ENCODE measurements at places on chromosomes 2 and 18.

- DNase-seq = no peak
Observed at GRCh38 chr18:10421859-10422258, 32.6 kb upstream of the APCDD1 start.

DNA sequence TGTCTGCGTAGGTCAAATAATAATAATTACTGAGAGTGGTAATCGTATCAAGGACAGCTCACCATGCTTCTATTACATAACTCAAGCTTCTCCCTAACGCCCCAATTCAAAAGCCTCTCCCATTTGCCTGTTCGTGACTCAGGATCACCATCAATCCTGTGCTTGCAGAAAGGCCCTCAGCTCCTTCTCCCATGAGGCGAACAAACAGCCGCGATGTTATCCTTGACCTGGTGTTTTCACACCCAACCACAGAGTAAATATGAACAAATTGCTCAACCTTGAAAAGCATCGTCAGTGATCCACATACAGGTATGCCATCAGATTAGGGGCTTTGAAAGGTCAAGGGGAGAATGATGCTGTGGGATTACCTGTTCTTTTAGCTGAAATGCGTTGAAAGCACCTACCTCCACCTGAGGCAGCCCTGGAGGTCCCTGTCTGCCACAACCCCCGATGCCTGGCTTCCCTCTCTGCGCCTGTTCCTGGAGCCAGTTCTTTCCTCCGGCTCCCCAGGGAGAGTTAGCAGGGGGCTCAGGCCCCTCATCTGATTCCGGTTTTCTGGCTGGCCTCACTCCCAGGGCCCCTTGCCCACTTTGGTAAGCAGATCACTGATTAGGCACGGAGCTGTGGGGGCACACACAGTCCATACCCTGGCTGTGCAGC, 39.1 kb upstream of the ODC1 start:
- no peak for DNase-seq

GRCh38 chr2:75310876-75311275, 111.6 kb upstream of the TACR1 start:
- DNase-seq = no peak

DNA sequence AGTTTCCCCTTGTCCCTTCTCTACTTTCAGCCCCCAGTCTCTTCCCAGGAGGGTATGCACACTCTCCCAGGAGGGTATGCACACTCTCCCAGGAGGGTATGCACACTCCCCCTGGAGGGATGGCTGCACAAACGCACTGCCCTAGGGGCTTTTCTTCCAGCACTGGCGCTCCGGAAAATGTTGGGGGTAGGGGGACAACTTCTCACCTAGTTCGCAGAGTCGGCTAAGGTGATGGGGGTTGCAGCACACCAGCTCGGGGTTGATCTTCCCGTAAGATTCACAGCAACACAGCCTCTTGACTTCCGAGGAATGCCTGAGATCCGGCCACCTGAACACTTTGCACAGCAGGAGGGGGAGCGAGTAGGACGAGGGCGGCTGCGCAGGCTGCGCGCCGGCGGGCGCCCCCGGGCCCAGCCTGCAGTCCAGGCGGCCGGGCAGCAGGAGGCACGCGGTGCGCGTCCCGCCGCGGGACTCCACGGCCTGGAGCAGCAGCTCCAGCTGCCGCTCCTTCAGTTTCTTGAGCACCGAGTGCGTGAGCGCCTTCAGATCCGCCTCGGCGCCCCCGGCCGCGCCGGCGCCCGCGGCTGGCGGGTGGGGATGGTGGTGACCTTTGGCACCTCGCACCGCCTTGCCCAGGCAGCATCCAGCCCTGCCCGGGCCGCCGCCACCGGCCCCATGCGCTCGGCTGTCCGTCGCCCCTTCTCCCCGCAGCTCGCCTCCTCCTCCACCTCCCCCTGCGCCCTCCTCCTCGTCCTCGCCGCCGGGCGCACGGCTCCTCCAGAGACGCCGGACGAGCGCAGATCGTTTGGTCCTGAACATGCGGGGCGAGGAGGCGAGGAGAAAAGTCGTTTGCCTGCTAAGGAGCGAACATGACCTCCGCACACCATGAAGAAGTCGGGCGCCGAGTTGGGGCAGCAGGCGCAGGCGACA, 894 bp downstream of the SMAD7 start:
- no peak for DNase-seq

- DNase-seq = no peak
Observed at GRCh38 chr18:49853011-49853410, 39.7 kb upstream of the ACAA2 start.

GRCh38 chr18:24219561-24220317, 80.9 kb downstream of the CABYR start:
- DNase-seq = no peak

DNA sequence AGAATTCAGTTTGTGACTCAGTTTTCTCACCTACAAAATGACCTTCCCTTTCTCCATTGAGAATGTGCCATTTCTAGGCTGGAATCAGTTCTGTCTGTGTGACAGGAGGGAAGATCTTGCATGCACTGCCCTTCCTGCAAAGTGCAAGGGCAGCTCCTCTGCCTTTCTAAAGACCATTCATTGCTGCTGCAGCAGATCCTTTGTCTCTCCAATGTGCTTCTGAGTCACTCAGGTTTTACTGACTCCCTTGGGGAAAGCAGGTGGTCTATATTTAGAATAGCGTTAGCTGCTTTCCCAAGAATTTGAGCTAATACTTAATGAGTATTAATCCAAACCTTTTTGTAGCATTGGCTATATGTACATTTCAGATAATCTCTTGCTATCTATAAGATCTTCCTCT, 62.5 kb downstream of the DAW1 start:
- DNase-seq = no peak

GRCh38 chr18:54031243-54031642, 193.2 kb downstream of the MBD2 start:
- no peak for DNase-seq

DNA sequence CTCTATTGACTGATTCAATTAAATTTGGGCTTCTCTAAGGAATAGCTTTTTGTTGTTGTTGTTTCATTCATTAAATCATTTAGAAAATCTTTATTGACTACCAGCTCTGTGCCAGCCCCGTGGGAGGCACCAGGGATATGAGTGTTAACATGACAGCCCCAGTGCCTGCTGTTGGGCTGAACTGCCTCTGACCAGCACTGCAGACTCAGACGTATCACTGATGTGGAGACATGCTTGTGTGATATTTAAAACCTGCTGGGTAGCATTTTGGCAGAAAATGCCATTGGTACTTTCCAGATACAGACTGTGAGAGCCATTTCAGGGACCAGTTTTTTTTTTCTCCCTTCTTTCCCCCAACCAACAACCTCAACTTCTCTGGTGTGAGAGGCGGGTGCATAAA, 38.6 kb upstream of the KCNF1 start:
- no peak for DNase-seq

- DNase-seq = no peak
Observed at GRCh38 chr2:54589340-54590215, 133.5 kb downstream of the SPTBN1 start.

- DNase-seq = no peak
Observed at GRCh38 chr2:241252778-241253475, 62.5 kb downstream of the HDLBP start.

DNA sequence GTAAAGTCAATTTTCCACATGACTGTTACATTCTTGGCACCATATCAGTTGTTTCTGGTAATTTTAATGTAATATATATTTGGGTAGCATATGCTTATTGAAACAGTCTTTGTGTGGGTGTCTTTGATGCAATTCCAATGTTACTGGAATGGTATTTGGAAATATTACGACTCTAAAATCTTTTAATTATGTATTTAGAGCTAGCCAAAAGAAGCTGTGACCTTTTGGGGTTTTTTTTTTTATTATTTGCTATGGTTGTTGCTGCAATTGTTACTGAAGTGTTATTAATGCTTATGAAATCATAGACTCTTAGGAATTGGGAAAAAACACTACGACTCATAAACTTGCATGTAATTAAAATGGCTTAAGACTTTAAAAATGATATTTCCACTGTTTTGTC, 95.9 kb downstream of the AOX1 start:
- no peak for DNase-seq

GRCh38 chr2:41735476-41735875, 312.3 kb upstream of the PKDCC start:
- no peak for DNase-seq

Data from esophagus squamous epithelium (tissue), 5 donors.